ENCODE measurements at places on chromosomes 1 and 21.
A peak's percentile ranks its signal among the peaks of the same experiment; 100 is the strongest.

DNA sequence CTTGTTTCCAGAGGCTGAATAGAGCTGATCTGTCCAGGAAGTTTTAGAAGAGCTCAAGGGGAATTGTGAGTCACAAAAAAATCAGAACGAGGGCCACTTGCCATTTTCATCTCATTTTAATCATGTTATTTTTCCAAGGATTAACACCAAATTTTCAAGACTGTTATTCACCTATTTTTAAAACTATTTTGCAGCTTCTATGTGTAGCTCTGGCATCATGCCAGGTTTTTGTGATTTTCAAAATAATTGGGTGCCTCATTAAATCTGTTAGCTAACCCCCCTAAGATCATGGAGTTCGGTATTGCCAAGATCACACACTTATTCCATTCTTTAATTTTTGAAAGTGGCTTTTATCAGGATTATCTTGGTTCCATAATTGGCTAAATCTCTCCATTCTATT, 90.9 kb downstream of the RGS7 start:
- DNase-seq = no peak

- DNase-seq = no peak
These were observed 91.2 kb upstream of the KCNJ15 start for GRCh38 chr21:38165466-38166172.

DNA sequence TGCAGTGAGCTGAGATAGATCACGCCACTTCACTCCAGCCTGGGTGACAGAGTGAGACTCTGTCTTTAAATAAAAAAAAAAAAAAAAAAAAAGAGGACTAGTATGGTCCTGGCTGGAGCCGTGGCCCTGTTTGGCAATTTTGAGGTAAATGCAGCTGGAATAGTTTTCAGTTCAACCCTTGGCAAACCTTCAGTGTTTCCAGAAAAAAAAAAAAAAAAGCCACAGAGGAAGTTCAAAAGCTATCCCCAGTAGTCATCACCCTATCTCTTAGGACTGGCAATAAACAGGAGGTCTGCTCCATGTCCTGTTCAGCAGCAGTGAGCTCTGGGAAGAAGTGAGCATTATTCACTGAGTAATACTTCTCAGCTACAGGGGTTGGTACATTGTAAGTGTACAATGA, 56.8 kb upstream of the ERRFI1 start:
- DNase-seq = no peak

GRCh38 chr1:155049651-155050559, 1.2 kb upstream of the ADAM15 start:
- DNase-seq = no peak

- DNase-seq = no peak
These were observed 2.1 kb downstream of the SCCPDH start for GRCh38 chr1:246726255-246726679.

- DNase-seq = no peak
These were observed 103.5 kb downstream of the PBX1 start for GRCh38 chr1:164662462-164662861.

- DNase-seq = peak; percentile 66
These were observed 1.2 kb downstream of the RUNX3 start for GRCh38 chr1:24928689-24929397.

GRCh38 chr1:41704196-41704595, 214.5 kb downstream of the HIVEP3 start:
- no peak for DNase-seq

DNA sequence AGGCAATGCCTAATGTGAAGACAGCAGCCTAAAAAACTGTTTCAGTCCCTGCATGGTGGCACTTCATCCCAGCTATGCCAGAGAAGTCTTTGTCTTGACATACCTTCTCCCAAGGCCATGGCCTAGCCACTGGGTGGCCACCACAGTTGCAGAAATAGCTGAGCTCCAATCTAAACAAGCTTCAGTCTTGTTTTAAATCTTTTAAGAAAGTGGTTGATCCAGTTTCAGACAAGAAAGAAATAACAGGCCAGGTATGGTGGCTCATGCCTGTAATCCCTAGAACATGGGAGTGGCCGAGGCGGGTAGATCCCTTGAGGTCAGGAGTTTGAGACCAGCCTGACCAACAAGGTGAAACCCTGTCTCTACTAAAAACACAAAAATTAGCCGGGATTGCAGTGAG, 600.0 kb upstream of the PLXNA2 start:
- no peak for DNase-seq

DNA sequence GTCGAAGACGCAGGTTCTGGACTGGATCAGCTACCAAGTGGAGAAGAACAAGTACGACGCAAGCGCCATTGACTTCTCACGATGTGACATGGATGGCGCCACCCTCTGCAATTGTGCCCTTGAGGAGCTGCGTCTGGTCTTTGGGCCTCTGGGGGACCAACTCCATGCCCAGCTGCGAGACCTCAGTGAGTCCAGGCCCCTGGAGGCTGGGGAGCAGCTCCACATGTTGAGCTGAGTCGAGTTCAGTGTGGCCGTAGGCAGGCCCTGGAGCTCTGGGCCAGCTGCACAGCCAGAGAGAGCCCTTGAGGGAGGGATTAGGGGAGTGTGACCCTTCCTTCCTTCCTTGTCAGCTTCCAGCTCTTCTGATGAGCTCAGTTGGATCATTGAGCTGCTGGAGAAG, 1.6 kb downstream of the ELF3 start:
- DNase-seq = no peak

GRCh38 chr1:151828921-151829320, 2.7 kb downstream of the RORC start:
- no peak for DNase-seq

DNA sequence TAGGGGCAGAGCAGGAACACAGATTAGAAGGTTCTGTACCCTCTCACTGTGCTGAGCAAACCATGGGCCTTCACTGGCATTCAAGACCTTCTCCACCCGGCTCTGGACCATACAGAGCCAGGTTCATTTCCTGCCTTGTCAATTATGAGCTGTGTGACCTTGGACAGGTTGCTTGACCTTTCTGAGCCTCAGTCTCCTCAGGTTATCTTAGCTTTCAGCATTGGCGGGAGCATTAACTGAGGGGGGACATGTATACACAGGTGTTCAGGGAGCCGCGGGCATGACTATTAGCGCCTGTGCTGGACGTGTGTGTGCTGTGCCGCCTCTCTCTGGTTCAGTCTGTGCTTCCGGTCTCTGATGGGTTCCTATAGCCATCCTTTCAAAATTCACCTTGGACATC, 32.1 kb downstream of the HTR6 start:
- no peak for DNase-seq

- DNase-seq = no peak
These were observed 10.9 kb upstream of the THEMIS2 start for GRCh38 chr1:27861436-27861835.

GRCh38 chr1:205927247-205927646, 16.0 kb downstream of the SLC26A9 start:
- DNase-seq = no peak

DNA sequence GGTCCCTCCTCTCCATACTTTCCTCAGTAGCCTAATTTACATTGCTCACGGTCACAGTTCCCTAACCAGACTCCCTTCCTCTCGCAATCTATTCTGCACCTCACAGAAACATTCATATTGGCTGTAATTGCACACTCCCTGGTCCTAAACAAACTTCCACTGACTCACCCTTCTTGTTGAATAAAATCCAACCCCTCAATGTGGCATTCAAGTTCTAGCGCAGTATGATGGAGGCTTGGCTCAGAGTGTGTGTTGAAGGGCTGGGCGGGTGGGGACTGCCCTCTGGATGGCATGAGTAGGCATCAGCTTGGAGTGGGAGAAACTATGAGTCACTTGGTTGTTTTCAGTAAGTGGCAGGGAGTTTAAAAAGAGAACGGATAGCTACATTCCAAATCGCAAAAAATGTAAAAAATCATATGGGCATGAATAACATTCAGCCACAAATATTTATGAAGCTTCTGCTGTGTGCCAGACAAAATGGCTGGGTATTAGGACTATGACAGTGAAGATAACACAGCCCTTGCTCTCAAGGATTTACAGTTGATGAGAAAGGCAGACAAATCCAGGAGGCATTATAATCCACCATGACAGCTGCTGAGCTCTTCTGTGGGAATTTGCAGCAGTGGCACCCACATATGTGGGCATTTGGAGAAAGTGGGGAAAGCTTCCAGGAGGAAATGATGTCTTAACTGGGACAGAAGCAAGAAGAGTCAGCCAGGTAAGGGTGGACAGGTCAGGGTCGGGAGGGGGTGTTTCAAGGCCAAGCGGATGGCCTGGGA, 42.2 kb upstream of the LYST start:
- no peak for DNase-seq

GRCh38 chr1:2310332-2311183, 80.8 kb downstream of the MORN1 start:
- no peak for DNase-seq

- DNase-seq = peak; percentile 47
These were observed 25.5 kb downstream of the UTS2 start for GRCh38 chr1:7827126-7827955.

DNA sequence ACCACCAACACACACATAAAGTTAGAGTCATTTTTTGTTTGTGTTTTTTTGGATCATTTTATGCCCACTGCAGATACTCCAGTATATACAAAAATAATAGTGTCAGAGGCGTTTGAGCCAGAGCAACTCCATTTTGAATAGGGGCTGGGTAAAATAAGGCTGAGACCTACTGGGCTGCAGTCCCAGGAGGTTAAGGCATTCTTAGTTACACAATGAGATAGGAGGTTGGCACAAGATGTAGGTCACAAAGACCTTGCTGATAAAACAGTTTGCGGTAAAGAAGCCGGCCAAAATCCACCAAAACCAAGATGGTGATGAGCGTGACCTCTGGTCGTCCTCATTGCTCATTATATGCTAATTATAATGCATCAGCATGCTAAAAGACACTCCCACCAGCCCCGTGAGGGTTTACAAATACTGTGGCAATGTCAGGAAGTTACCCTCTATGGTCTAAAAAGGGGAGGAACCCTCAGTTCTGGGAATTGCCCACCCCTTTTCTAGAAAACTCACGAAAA, 40.6 kb downstream of the GJA5 start:
- DNase-seq = no peak

DNA sequence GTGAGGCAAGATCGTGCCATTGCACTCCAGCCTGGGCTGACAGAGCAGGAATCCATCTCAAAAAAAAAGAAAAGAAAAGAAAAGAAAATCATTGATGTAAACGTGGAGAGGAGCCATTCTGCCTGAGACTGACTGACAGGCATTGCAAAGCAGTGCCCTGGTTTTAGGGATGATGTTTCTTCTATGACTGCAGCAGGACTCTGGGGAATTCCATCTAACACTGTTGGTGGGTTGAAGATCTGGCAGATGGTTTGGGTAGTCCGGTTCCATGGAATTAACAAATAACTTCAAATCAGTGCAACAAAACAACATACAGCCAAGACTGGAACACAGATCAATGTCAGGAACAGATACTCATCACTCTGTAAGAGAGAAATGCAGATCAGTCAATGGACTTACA, 17.8 kb upstream of the LAMC2 start:
- DNase-seq = no peak

DNA sequence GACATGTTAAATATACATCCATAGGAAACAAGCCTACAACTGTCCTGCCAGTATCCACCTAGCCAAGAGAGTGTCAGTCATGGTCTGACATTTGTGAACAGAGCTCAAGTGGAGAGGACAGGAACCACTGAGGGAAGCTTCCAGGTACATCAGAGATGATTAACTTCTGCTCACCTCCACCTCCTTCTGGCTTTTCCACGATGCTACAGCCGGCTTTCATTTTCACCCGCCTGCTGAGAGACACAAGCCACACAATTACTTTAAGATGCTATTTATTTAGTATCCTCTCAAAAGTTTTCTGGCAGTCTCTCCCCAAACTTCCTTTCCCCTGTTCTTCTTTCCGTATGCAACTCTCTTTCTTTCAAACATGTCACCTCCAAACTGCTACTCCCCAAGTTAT, 2.1 kb downstream of the ETV3 start:
- DNase-seq = no peak

DNA sequence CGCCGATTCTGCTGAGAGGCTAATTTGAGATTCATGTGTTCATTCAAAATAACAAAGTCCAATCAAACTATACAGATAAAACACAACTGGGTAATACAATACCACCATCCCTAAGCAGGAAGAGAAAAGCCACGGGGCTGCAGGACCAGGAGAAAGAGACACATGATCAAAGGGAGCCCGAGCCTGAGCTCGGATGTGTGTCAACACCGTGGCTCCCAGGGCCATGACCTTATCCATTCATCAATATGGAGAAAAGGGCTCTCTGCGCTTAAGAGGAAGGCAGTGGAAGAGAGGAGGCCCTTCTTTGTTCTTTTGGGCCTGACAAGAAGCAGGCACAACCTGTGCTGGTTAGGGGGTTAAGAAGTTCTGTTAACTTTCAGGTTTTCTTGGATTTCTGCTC, 56.7 kb downstream of the HUNK start:
- DNase-seq = no peak
